ENCODE measurements at places on chromosomes 16 and 17.

- no peak for DNase-seq
Observed at GRCh38 chr17:17177176-17177575, 29.0 kb downstream of the PLD6 start.

DNA sequence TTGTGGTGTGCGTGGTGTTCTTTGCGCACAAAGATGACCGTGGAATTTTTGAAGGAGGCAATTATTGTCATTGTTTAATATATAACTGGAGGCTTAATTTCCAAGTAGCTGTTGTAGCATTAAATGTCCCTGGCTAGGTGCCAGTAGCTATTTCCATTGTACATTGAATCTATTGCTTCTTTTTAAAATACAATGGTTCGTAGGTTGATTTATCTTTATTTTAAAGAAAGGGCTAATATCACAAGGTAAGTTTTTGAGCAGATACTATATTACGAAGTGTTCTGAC, 127.1 kb downstream of the RPTOR start:
- DNase-seq, result no peak

GRCh38 chr17:58447039-58447975, 30.0 kb upstream of the RNF43 start:
- peak; percentile 24 for DNase-seq

DNA sequence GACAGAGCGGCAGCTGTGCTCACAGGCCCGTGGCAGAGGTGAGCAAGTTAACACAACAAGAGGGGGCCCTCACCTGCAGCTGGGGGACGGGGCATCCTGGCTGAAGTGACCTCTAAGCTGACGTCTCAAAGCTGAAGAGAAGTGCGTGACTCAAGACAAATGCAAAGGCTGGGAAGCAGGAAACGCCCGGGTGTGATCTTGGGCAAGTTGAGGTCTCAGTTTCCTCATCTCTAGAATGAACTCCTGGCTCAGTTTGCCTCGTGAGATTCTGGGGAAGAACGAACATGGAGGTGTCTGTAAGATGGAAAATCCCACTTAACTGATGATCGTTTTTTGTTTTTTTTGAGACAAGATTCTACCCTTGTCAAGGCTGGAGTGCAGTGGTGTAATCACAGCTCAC, 40.1 kb upstream of the C1QL1 start:
- DNase-seq, result no peak

- DNase-seq, result no peak
Observed at GRCh38 chr17:32227910-32228309, 37.7 kb upstream of the RHBDL3 start.

GRCh38 chr17:39165841-39166349, at the start of gene ARL5C:
Gene ARL5C, minus strand, starts transcription at chr17:39166161. Its CDS starts 401 bp downstream, at chr17:39165760.
- no peak for DNase-seq

- DNase-seq, result no peak
Observed at GRCh38 chr16:7615565-7615964, 282.9 kb downstream of the RBFOX1 start.

GRCh38 chr17:75342996-75343395, 53.8 kb upstream of the SLC25A19 start:
- DNase-seq, result no peak

- no peak for DNase-seq
Observed at GRCh38 chr16:24991349-24991748, 23.8 kb downstream of the ARHGAP17 start.

GRCh38 chr16:17457997-17458396, 12.8 kb downstream of the XYLT1 start:
- no peak for DNase-seq

DNA sequence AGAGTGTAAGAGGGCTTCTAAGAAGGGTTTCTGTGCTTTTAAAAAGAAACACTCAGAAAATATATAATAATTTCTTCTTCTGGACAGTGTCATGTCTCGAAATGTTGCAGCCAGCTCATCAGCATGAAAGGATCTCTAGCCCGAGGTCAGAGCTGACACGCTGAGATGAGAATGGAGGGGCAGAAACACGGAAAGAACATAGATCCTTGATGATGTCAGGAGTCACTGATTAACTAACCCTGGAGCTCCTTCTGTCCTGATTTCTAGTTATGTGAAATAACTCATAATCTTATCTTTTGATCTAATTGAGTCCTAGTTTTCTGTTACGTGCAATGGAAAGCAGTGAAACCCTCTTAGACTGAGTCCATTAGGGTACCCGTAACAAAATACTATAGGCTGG, 10.3 kb upstream of the TOX3 start:
- no peak for DNase-seq

- DNase-seq, result no peak
Observed at GRCh38 chr16:50021544-50021943, 3.5 kb upstream of the CNEP1R1 start.

GRCh38 chr17:35377706-35378105, 4.3 kb upstream of the SLFN11 start:
- no peak for DNase-seq

DNA sequence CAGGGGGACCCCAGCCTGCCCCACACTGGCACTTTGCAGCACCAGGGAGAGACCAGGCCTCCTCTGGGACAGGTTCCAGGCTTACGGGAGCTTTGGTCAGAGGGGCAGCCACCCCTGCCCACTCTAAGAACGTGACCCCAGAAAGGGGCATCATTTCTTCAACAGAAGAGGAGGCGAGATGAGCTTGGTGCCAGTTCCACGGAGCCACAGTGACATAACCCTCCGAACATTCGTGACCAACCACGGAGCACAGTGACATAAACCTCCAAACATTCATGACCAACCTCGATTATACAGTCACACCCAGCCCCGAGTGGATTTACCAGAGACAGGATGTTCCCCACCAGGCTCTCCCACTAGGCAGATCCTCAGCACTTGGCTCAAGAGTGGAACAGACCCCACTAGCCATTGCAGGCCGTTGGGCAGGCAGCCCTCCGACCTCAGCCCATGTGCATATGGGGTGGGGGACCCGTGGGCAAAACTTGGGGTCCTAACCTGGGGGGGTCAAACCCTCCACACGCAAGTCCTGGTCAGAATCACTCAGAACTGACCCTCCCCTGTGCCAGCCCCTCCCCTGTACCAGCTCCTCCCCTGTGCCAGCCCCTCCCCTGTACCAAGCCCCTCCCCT, 112.9 kb downstream of the METRNL start:
- DNase-seq, result no peak

- no peak for DNase-seq
Observed at GRCh38 chr17:66767154-66767933, 67.6 kb upstream of the CACNG5 start.

DNA sequence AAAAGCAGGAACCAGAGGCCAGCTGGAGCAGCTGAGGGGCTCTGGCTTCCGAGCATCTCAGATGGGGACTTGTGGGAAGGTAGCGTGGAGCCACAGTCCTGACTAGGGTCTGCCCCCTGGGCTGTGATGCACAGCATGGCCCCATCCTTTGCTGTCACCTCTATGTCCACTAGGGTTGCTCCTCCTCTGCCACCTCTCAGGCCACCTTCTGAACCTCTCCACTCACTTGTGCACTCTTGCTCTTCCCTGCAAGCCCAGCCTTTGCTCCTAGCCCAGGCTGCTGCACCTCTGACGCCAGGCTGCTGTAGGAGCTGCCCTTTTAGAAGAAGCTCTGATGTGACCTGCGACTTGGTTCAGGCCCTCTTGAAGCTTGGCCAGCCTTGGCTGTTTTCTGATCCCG, 24.3 kb upstream of the SMPD3 start:
- DNase-seq, result no peak

DNA sequence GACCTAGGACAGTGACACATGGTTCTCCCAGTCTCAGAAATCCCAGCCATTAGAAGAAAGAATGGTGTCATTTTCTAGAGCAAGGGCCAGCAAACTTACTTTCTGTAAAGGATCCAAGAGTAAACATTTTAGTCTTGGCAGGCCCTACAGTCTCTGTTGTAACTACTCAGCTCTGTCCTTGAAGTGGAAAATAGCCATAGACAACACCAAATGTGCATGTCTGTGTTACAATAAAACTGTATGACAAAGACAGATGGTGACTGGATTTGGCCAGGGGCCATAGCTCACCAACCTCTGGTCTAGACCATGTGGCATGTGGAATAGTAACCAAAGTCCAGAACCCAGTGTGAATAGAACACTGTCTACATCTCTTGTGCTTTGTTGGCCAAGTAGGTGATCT, 286.5 kb downstream of the HS3ST4 start:
- DNase-seq, result no peak

- no peak for DNase-seq
Observed at GRCh38 chr16:66539623-66540469, 10.1 kb downstream of the TK2 start.

GRCh38 chr17:82324566-82325285, 7.3 kb upstream of the CD7 start:
- no peak for DNase-seq

- no peak for DNase-seq
Observed at GRCh38 chr17:411421-412120, 59.0 kb upstream of the RPH3AL start.

DNA sequence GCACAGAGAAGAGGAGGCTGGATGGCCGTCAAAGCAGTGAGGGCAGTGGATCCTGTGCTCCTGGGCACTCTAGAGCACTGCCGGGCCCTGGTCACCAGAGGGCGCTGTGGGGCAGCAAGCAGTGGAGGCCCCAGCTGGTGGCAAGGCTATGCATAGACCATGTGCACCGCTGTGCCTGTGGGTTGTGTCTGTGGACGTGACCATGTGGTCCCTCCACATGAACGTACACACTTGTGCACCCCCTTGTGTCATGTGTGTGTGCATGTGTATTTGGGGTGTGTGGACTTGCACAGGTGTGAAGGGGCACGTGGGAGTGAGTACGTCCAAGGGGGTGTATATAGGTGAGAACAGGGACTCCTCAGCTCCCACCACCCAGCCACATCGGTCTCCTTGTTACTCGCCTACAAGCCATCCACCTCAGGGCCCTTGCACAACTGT, 4.4 kb upstream of the MAP2K3 start:
- no peak for DNase-seq

DNA sequence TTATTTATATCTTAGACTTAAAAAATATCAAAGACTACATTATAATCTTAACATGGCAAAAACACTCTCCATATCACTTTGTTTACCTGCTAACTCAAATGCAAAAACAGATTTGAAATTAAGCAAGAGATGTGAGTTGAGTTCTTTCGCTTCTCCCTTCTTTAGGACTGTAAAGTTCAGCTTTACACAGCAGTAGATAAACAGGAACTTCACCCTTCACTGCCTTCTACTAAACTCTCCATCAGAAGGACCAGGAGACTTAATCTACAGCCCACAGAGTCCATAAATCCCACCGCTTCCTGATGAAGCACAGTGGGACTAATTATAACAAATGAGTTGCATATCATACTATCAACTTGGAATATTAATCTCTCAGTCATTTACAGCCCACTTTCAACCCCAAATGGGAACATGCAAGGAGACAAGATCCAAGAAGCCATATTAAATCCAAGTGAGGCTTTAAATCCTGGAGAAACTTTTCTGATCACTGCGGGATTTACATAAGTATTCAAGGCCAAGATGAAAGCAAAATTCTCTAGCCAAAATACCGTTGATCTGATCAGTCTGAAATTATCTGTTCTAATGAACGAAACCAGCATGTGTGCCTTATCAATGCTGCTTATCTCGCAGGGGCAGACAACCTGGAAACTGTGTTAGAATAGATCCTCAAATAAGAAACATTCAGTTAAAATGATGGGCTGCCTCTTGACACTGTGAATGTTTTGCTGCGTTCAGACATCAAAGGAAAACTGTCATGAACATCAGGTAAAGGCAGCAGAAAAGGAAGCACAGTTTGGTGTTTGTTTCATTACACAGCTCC, 1.6 kb downstream of the AMFR start:
- DNase-seq, result no peak

DNA sequence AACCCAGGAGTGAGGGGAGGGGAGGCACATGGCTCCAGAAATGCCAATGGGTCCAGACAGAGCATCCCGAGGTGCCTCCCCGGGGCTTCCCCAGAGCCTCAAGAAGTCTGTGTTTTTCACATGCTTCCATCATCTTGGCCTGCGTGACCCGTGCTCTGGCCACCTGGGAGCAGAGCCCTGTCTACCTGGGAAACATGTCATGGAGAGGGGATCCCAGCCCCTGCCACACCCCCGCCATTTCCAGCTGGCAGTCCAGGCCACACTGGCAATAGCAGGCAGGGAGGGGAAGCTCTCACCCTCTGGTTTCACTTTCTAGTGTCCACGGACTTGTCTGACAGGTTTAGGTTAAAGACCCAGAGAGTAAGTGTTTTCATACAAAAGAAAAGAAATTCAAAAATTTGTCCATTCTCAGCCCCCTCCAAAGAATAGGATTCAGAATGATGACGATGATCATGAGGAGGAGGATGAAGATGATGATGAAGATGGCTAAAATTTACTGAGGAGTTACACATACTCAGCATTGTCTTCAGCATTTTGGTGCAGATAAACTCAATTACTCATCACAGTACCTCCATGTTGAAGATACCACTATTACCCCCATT, 9.0 kb downstream of the SMIM5 start:
- no peak for DNase-seq

- no peak for DNase-seq
Observed at GRCh38 chr17:68737761-68738443, 136.7 kb upstream of the FAM20A start.

- no peak for DNase-seq
Observed at GRCh38 chr16:56252835-56253234, 61.5 kb downstream of the GNAO1 start.

- no peak for DNase-seq
Observed at GRCh38 chr17:2936771-2937321, 126.6 kb downstream of the OR1D5 start.

- DNase-seq, result no peak
Observed at GRCh38 chr16:1532771-1533170, 695 bp upstream of the TMEM204 start.

DNA sequence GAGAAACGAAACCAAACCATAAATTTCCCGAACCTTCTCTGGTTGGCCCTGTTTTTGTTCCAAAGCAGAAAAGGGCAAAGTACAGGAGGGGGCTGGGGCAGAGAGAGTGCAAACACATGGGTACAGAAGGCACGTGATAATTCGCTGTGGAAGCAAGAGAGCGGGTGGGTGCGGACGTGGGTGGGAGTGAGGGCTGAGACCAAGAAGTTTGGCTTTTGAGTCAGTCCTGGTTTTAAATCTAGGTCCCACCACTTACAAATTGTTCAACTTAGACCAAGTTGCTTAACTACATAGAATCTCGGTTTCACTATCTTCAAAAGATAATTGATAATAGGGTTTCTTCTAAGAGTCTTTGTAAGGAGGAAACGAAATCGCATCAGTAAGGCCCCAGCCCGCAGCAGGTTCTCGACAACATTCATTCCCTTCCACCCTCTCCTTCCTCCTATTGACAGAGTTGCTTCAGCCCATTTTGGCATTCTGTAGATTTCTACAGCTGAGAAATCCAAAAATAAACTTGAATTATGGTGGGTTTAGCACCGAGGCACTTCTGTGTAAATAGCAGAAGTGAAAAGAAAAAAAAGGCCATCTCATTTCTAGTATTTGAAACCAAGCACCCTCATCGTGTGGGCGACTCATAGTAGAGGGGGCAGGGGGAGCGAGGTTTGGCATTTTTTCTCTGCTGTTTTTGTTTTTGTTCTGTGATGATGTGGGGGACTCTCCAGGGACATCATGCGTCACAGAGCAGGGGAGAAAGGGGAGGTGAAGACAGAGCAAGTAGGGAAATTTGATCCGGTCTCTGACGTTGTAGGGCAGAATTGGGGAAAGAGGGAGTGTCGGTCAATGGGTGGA, 33.6 kb upstream of the CCR7 start:
- DNase-seq, result no peak
